ENCODE measurements at places on chromosomes 4 and X.

GRCh38 chr4:149306537-149306936 lies 509.1 kb downstream of the IQCM start:
- DNase-seq = no peak

DNA sequence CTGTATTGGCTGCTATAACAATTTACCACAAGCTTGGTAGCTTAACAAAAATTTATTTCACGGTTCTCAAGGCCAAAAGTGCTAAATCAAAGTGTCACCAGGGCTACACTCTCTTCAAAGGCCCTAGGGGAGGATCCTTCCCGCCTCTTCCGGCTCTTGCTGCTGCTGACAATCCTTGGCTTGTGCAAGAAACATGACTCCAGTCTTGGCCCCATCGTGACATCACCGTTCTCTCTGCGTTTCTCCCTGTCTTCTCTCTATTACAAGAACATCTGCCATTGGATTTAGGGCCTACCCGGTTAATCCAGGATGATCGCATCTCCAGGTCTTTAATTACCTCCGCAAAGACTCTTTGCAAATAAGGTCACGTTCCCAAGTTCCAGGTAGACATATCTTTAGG lies 10.4 kb upstream of the CLCN4 start:
- DNase-seq = no peak

GRCh38 chrX:119755981-119756533 lies 2.3 kb upstream of the SOWAHD start:
- peak; percentile 22 for DNase-seq

DNA sequence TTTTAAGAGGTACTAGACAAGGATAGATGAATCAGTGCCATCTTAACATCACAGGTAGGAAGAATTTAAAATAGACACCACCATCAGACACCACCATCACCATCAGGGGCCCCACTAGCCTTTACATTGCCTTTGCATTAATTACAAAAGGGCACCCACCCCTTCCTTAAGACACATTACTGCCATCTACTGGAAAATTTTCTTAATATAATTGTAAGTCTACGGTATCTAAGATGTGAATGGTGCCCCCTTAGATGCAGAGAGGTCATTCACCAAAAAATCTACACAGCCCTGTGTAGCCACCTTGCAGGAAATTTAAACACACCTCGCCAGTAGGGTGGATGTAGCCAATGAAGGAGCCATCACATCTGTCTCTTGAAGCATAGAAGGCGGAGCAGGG lies 184.1 kb downstream of the MID1IP1 start:
- DNase-seq = peak; percentile 18

GRCh38 chrX:71366674-71367256 lies 608 bp downstream of the TAF1 start:
- DNase-seq = peak; percentile 9

DNA sequence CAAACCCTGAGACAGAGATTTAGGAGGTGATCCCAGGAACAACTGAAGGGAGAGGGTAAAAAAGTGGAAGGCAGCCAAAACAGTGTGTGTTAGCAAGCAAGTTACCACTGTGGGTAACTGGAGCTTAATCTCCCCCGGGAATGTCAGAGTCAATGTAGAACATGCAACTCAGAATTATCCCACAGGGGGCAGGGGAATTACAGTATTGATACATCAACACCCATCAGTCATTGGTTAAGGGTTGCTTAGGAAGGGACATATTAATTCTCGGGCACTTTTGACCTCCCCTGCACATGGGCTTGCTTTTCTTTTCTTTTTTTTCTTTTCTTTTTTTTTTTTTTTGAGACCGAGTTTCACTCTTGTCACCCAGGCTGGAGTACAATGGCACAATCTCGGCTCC lies 29.3 kb downstream of the CXorf58 start:
- DNase-seq = no peak

- no peak for DNase-seq
Observed at GRCh38 chrX:71927040-71927439, 16.4 kb downstream of the NHSL2 start.

GRCh38 chrX:38880296-38880854 lies 79.1 kb downstream of the MID1IP1 start:
- no peak for DNase-seq

GRCh38 chr4:335515-335914 lies 2.1 kb upstream of the ZNF141 start:
- DNase-seq = no peak

DNA sequence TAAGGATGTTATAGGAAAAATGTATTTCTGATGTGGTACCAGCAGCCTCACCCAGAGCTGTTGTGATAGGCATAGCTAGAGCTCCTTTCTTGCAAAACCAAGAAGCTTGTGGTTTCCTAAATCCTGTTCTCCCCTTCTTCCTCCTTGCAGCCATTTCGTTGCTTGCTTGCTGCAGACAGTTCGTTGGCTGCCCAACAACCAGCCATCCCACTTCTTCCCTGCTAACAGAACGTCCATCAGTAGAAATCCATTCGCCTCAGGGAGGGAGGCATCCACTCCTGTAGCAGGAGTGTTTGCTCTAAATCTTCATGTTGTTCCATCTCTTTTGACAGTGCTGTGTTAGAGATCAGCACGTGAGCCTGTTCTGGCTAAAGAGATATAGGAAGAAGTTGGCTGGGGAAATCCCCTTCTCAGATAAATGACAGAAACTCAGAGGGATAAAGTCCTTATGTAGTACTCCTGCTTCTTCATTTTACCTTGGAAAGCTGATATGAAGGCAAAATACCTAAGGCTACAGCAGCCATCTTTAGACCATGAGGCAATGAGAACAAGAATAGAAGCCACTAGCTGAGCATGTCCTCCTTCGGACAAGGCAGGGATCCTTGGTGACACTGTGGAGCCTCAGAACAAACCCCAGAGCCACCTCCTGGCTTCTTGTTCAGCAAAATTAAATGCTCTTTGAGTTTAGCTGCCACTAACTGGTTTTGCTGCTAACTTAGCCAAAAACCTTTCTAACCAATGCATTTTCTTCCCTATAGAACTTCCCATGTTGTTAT lies 68.4 kb upstream of the RELL1 start:
- no peak for DNase-seq

DNA sequence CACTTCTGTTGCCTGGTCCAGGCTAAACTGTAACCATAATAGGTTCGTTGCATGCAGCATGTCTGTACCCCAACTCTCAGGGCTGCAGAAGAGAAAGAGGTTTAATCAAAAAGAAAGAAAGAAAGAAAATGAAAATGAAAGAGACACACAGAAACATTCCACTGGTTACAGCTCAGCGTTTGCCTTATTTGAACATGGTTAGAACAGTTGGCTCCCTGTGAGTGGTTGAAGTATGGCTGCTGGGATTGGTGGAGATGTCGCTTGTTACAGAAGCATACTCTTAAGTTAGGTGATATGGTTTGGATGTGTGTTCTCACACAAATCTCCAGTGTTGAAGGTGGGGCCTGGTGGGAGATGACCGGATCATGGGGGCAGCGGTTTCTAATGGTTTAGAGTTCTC lies 36.3 kb downstream of the ARSD start:
- no peak for DNase-seq

DNA sequence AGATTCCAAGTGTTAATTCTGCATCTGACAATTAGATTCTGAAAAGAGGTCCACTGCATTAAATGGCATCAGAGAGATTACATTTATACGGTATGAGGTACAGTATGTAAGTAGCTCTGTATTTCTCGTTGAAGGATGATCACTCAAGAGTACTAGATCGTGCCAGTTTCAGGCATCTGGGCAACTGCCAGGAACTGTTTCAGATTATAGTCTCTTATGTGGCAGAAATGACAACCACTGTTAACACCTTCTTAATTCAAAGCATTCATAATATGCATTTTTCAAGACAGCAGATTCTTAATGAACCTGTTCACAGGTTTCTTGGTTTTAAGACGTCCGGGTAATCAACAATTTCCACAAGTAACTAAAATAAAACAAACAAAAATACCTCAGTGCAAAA lies 1.6 kb downstream of the ANKRD50 start:
- DNase-seq = no peak
